ENCODE measurements at places on chromosomes 2 and 18.

DNA sequence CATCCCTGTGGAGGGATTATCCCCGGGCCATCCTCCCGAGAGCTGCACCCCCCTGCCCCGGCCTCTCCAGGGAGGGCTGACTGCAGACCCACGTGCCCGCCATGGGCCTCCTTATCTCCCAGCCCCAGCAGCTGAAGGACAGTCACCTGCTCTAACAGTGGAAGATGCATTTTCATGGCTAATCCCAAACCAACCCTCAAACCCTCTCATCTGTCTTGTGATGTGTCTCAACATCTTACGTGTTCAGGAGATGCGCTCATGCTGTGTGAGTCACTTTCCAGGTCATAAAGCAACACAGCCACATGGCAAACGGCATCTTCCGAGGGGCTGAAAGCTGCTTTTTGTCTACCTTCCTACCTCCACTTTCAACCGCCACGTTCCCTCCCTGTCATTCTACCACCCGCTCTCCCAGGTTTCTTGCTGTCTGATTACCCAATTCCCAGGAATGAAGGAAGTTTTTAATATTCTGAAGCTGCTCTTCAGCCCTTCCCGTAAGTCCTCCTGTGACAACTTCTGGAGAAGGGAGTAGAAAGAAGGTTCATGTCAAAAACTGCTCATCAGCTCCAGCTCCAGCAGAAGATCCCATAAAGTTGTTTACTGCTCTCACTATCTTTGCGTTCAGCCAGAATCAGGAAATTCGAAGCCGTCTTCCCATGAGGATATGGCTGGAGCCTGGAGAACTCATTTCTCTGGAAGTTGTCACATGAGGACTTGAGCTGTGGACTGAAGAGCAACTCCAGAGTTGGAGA, 54.5 kb downstream of the MBP start:
- DNase-seq: no peak

DNA sequence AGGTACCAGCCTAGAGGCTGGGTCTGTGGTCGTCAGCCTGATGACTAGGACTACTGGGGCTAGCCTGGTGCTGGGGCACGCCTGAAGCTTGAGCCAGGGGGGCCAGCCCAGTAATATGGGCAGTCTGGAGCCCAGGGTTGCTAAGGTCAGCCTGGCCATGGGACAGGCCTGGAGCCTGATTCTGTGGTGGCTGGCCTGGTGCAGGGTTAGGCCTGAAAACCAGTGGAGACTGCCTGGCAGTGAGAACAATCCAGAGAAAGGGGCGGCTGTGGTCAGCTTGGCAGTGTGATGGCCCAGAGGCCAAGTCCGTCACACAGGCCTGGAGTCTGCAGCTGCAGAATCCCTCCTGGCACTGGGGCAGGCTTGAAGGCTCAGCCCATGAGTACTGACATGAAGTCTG, 445.8 kb downstream of the SATB2 start:
- no peak for DNase-seq

DNA sequence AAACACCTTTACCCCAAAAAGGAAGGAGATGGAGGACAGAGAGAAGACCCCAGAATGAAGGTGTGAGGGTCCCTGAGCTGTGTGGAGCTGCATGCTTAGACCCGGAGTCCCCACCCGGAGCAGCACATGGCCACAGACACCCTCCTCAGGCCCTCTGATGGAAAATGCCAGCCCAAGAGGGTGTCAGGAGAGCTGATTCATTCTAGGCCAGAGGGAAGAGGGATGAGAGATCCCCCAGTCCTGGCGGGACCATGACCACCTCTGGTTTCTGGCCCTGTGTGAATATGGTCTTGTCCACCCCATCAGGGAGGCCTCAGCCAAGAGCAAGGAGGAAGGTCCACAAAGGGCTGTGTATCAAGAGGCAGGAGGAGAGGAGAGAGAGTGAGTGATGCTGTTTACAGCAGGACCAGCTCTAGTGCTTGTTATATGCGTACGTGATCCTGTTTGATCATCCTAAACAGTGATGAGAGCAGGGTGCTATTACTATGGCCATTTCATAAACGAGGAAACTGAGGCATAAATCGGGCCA, 186.6 kb upstream of the HAAO start:
- no peak for DNase-seq

- no peak for DNase-seq
Measured at GRCh38 chr2:10163498-10164486, 41.3 kb downstream of the RRM2 start.

DNA sequence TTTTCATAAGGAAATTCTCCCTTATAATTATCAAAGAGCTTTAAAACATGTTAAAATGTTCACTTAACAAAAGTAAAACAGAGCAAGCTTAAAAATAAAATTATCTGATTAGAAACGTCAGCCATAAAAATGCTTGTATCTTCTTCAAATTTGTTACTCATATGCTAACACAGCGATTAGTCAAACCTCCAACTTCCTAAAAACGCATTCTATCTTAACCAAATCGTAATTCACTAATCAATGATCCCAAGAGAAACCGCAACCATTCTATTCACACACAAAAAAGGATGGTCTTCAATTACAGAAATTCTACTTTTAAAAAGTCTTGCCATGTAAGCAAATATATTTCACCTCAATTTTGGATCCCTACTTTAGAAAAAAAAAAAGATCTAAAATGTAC, 1.9 kb downstream of the STK17B start:
- no peak for DNase-seq

DNA sequence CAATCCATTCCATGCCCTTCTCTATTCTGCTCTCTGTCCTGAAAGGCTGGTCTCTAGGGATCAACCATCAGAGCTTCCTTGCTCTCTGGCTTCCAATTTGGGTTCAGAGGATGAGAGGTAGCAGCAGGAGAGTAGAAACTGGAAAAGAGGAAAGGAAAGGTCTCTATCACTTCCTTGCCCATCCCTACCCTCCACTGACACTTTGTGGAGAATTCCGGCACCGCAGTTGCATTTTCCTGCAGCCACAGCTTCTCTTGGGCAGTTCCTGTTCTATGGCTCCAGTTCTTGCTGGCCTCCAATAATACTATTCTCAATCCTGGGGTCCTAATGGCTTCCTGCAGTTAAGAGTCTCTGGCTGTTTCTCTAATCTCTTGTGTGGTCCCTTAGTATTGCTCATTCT, 13.3 kb upstream of the IMPACT start:
- no peak for DNase-seq

- no peak for DNase-seq
Measured at GRCh38 chr18:35089891-35090550, 48.8 kb downstream of the MAPRE2 start.

DNA sequence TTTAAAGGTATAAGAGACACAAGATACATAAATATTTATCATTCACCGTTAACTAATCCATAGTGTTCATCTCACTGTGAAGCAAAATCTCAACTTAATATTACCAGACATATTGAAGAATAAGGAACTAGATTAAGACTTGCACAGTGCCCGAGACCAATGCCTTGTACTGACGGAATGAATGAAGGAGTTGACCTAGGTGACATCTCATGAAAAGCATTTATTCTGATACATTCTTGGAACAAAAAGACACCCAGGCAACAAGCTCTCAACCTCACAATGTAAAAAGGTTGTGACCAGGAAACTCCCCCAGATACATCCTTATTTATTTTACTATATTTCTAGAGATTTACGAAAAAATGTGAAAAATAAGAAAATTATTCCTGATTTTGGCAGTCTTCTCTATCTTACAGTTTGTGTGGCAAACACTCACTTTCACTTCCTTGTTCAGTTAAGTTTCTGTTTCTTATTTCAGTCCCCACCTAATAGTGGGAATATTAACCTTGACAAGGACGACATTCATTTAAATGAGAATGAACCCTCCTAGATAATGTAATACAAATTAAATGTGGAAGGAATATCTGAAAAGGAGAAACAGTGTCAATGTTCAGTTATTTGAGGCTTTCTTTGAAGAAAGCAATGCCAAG, 28.4 kb downstream of the M1AP start:
- no peak for DNase-seq

- DNase-seq: no peak
Measured at GRCh38 chr2:150647943-150648342, 160.5 kb upstream of the RND3 start.

DNA sequence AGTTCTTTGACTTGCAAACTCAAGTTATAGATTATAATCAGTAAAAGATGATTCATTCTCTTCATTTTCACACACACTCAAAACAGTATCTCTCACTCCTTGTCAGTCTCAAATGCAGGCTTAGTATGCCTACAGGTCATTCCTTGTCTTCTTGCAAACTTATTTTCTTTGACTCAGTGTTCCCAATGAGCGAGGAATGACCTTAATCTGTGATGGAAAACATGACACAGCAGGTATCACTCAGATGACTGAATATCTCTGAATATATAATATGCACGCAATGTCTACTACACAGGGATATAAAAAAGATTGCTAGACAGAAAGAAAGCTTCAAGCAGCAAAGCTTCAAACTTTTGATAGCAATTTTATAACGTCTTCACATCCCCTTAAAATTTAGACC, 127.8 kb upstream of the RGPD4 start:
- DNase-seq: no peak

DNA sequence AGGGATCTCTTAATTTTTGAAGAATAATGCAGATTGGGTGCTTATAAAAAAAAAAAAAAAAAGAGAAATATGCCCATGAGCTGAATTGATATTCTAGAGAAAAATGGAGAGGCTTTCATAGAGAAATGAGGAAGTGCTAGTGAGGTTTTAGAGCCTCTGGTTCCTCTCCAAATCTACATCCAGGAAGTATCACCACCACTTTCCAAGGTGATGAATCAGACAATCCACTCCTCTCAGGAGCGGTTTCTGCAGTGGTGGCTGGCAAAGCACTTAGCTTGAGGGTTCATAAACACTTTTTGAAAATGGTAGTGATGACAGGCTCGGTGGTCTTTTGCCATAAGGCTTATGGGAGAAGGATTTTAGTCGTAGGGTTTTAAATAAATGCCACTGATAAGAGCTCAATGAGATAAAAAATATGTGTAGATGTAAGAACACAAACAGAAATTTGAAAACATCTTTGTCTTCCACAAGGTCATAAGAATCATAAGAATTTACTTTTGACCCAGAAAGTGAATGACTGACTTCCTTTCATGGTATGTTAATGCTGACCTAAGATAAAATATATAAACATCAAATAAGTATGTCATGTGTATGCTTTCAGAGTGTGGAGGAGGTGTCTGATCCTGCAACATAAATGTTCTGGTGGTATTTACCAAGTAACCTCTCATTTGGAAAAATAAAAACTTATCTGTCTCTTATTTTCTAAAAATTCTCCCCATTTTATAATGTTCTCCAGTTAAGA, 42.1 kb upstream of the DSG1 start:
- no peak for DNase-seq

DNA sequence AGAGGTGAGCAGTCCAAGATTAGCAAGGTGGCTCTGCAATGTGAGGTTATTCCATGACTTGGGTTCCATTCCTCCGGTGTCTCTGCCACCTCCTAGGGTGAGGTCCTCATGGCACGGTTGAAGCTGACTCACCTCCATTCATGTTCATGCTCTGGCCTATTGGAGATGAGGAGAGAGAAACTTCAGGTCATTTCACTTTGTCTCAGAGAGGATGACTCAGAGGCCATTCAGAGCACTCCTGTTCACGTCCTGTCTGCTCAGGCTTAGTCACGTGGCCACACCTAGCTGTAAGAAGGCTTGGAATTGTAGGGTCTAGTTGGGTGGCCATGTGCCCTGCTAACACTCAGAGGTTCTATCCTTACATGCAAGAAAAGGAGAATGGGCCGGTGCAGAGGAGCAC, 67.5 kb upstream of the MBOAT2 start:
- DNase-seq: no peak

DNA sequence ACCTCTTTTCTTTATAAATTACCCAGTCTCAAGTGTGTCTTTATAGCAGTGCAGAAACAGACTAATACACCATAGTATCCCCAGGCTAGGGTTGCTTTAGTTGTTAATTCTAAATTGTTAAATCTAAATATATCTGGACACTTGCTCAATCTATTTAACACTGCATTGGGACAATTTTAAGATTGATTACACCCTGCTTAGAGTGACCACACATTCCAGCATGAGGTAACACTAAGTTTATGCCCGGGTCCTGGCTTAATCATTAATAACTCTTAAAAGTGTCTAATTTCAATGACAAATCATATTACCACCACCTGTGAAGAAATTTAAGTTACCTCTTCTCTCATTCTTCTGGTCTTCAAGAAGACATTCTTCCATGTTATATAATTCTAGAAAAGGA, 131.4 kb downstream of the ZNF385B start:
- DNase-seq: no peak

- no peak for DNase-seq
Measured at GRCh38 chr2:12701786-12702167, 15.0 kb upstream of the TRIB2 start.

DNA sequence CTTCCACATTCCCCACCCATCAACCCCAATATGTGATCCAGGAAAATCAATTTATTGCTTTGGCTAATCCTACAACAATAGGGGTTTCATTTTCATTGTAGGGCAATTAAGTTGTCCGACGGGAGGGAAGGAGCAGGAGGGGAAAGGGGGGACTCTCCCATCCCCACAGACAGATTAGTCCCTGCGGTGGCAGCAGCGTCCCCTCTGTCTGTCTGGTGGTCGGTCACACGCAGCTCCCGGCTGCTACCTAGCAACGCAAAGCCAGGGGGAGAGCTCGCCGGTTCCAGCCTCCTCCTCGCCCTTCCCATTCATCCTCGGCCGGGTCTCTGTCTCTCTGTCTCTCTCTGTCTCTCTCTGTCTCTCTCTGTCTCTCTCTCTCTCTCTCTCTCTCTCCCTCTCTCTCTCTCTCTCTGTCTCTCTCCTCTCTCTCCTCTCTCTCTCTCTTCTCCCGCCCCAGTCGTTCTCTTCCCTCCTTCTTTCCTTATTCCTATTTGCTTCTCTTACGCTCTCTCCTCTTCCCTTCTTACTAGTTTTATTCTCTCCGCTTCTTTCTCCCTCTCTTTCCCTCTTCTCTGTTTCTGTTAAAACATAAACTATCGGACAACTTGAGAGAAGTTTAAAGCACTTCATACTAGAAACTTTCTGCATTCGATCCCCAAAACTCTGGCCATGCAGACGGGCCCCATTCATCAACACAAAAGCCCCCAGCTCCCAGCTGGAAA, 1.2 kb downstream of the LRP2 start:
- no peak for DNase-seq

DNA sequence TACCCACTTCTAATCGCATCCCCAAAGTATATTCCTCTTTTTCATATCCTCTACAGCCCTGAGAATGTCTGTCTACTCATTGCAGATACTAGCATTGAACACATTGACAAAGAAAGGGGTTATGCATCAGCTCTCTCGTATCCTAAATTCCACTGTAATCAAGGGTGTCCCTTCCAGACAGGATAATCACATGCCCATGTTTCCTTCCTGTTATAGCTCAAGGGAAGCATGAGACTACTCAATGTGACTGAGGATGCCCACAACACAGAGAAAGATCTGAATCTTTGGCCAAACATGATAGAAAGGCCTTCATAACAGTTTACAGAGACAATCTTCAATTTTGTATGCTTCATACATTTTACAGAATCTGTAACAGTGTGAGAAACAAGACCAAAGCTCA, 69.2 kb downstream of the HIBCH start:
- no peak for DNase-seq

DNA sequence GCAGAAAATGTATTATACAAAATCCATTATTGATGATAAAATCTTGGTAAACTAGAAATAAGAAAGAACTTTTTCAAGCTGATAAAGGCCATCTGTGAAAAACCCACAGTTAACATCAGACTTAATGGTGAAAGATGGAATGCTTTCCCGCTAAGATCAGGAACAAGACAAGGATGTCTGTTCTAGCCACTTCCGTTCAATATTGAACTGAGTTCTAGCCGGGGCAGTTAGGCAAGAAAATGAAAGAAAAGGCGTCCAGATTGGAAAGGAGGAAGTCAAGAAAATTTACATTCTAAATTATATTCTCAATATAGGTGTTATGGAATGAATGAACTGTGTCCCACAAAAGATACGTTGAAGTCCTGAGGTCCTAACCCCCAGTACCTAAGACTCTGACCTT, 39.1 kb upstream of the DTNB start:
- DNase-seq: no peak

- DNase-seq: no peak
Measured at GRCh38 chr2:233769260-233769659, 8.9 kb upstream of the MROH2A start.
